ENCODE measurements at places on chromosomes 4 and X.

DNA sequence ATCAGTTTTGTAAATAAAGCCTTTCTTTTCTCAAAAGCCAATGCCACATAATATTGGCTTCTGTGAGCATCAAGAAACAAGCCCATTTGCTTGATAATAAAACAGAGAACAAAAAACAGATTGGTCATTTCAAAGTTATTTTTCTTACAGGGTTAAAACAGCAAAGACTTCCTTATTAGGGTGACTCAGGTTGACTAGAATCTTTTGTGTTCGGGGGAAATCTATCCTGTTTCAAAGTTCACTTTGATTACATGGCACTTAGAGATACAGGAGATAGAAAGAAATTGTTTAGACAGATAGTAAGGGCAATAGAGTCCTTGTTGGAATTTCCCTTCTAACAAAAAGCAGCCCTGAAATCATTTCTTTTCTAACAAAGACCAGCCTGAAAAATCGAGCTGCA is 170.0 kb upstream of the GLRA2 start:
- DNase-seq = no peak

GRCh38 chr4:159017323-159018026 is 85.4 kb upstream of the RAPGEF2 start:
- DNase-seq = no peak

- no peak for DNase-seq
These were observed 64.9 kb downstream of the CRMP1 start for GRCh38 chr4:5828005-5828391.

DNA sequence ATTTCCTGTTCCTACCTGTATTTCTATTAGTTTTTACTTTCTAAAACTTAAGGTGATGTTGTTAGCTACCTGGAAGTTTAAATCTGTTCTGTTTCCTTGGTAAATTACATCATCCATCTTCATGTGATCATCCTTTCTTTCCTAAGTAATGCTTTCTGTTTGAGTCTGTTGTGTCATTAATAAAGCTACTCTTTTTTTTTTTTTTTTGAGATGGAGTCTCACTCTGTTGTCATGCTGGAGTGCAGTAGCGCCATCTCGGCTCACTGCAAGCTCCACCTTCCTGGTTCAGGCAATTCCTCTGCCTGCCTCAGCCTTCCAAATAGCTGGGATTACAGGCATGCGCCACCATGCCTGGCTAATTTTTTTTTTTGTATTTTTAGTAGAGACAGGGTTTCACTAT is 73.3 kb downstream of the FIP1L1 start:
- no peak for DNase-seq

- no peak for DNase-seq
These were observed 1028.2 kb downstream of the PCDH7 start for GRCh38 chr4:31748382-31748781.

DNA sequence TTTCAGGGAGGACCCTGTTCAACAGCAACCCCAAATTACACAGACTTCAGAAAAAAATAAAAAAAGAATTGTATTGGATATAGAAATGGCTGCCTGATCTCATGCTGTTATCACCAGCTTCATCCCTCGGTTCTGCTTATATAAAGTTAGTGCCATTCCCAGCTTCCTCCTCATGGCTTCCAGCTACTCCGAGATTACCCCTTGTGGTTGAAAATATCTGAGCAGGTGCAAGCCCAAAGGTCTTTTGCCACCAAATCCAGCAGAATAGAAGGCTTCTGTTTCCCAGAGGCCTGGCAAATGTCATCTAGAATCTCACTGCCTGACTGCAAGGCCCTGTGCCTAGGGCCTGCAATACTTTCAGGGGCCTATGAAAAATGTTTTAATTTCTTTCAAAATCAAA is 13.8 kb upstream of the HPGDS start:
- DNase-seq = no peak

- DNase-seq = no peak
These were observed 393.3 kb upstream of the CTSO start for GRCh38 chr4:156346959-156347385.
